ENCODE measurements at places on chromosomes 2 and 18.

DNA sequence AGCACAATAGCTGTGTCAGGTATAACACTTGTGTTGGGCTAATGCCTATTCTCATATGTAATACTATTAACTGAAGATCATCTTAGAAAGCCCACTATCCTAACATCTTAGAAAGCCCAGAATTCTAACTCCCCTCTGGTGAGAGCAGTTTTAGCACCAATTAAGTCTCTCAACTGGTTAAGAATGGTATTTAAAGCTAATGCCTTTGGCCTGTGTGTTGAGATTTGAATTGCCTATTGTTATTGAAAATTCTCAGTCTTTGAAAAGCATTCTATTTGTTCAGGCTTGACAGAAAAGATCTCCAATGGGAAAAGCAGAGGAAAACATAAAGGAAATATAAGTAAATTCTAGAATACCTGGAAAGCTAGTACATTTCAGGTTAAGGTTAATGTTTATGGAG lies 352.5 kb downstream of the ARHGAP15 start:
- no peak for DNase-seq

DNA sequence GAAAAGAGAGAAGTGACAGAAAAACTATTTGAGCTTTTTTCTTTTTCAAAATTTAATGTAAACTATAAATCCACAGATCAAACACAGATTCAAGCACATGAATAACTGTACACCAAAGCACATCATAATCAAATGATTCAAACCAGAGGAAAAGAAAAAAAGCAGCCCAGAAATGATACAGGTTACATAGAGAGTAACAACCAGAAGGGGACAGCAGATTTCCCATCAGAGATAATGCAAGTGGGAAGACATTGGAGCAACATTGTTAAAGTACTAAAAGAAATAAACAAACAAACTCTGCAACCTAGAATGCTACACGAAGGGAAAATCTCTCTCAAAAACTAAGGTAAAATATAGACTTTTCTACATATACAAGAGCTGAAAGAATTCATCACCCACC lies 34.5 kb downstream of the CMPK2 start:
- DNase-seq = no peak

DNA sequence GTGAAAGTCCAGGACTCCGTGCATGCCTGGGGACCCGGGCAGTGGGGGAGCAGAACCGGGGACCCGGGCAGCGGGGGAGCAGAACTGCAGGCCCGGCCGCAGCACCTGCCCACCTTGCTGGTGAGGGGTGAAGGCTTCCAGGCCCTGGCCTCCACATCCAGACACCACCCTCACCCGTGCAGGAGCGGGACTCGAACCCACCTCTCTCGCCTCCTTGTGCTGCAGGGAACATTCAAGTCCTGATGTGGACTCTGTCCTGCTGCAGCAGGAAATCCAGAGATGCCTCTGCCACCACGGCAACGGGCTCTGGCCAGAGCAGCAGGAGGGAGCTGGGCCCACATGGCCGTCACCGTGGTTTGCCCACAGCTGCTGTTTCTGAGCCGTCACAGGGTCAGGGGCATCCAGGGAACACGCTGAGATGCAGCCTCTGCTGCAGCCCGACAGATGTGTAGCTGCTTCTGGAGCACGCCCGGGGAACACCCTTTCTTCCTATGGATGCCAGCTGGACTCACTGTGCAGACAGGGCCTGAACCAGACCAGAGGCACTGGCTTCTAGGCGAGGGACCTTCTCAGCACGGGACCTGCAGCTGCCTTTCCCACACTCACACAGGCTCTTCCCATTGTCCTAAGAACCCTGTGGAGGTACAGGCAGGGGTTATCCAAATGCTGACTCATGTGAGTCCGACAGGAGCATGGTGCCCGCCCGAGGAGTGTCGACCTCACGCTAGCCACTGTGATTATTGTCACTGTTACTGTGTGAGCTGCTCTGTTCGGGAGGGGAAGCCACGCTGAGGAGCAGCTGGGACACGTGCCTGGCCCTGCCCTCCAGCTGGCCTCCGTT lies 89.2 kb upstream of the CTDP1 start:
- DNase-seq = no peak

DNA sequence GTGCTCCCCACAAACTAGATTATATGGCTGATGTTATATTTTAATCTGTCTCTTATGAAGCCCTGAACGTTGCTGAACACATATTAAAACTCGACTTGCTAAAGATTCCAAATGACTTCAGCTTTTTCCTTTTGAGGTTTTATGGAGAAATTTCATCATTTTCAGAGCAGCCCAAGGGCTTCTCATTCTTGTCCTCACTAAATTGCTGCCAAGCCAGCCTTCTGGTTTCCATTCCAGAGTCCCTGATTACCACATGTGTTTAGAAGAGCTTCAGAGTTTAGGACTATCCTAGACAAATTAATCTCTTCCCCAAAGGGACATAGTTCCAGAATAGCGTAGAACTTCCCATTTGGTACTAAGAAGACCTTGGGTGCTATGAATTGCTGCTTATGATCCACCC lies 77.8 kb upstream of the CCDC195 start:
- no peak for DNase-seq

DNA sequence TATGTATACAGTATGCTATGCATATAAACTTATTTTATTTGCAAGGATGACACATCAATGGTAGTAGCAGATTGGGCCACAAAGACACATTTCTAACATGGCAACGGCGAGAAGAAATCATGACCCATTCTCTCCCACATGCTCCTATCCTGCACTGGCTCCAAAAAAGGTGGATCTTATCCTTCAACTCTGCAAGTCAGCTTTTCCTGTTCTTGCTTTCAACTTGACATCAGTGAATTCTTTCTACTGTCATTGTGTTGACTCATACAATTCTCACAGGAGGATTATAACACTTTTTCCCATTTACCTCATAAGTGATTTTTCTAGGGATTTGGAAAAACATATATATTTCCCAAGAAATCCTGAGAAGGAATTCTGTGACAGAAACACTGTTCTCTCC lies 53.1 kb downstream of the ACVR1 start:
- DNase-seq = no peak

DNA sequence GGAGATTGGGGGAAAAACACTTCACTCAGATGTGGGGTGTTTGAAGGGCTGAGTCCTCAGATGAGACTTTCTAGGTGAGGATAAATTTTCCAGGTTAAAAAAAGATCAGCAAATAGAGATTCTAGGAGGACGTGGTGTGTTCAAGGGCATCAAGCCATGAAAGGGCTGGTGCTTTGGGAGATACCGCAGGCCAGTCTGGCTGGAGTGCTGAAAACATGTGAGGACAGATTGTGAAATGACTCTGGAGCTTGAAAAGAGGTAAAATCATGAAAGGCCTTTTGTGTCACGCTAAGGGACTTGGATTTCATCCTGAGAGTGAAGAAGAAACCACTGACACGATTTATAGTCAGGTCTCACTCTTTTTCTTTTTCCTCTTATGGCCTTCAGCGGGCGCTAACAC lies 320.5 kb downstream of the DPP10 start:
- DNase-seq = no peak

DNA sequence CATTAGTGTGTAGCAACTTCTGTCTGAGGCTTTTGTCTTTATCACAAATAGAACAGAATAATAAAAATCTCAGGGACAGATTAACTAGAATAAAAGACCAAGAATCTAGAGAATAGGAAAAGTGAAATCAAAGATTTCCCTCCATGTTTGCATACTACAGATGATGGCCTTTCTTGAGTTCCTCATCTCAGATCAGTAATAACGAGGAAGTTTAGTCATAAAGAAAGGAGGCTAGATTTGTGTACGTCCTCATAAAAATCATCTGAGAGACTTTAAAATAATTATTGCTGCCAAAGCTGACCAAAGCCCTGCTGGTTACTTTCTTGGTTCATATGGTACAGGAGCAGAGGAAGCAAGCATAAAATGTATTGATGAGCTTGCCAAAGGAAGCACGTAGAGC lies 117.3 kb downstream of the MIB1 start:
- no peak for DNase-seq

DNA sequence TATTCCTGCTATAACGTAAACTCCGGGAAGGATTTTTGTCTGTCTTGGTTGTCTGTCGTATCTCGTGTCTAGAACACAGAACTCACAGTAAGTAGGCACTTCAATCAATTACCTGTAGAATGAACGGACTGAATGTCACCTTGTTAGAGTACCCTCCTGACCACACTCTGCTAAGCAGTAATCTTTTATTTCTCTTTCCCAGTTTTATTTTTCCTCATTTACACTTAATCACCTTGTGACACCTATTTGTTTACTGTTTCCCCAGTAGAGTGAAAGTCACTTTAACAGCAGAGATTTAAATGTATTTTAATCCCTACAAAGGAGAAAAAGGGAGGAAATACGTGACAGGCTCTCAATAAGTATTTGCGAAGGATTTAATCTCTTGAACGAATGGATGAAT lies 514 bp upstream of the EPB41L5 start:
- peak; percentile 28 for DNase-seq

- no peak for DNase-seq
Observed at GRCh38 chr2:65177751-65178442, 48.0 kb upstream of the RAB1A start.

GRCh38 chr2:86623043-86623493 lies 597 bp downstream of the RNF103 start:
- DNase-seq = no peak

DNA sequence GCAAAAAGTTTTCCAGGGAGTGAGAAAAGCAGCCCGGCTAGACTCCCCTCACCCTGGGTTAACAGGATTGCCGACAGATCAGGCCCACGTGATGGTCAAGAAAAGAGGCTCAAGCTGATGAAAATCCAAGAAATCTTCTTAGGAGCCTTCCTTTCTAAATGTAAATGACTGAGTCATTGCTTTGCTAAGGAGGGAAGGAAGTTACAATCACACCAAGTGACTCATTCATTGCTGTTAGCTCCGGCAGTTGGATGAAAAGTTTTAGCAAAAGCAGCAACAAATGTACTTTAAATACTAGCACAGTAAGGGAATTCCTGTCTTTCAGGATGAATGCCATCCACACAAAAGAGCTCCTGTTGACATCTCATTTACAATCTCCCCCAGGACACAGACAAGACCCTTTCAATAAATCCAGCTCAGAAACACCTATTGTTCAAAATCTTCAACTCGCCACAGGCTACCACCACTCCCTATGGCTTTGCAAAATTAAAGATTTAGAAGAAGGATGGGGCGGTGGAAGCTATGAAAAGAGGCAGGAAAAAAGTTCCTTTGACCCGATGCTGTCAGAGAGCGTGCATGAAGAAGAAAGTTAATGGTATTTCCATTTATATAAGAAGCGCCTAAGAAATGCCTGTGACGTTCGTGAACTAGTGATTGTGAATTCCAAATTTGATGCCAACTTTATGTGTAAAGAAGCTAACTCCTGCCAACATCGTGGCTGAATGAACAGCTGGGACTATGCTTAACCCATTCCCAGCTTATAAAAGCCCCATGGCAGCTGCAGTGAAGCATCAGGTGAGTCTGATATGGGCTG lies 153.7 kb downstream of the TGIF1 start:
- peak; percentile 92 for DNase-seq

DNA sequence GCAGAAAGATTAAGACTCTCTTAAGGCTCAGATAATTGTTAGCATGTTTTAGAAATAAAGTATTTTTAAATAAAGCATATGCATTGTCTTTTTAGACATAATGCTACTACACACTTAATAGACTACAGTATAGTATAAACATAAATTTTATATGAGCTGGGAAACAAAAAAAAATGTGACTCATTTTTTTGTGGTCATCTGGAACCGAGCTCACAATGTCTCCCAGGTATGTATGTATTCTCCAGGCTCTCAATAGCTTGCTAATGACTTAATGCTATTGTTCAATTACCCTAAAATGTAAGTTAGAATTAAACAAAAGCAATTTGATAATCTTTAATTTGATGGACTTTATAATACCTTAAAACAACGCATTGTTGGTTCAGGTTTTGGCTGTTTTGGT lies 167.2 kb downstream of the NUP35 start:
- DNase-seq = no peak

GRCh38 chr2:15760232-15760910 lies 168.7 kb downstream of the DDX1 start:
- DNase-seq = no peak

DNA sequence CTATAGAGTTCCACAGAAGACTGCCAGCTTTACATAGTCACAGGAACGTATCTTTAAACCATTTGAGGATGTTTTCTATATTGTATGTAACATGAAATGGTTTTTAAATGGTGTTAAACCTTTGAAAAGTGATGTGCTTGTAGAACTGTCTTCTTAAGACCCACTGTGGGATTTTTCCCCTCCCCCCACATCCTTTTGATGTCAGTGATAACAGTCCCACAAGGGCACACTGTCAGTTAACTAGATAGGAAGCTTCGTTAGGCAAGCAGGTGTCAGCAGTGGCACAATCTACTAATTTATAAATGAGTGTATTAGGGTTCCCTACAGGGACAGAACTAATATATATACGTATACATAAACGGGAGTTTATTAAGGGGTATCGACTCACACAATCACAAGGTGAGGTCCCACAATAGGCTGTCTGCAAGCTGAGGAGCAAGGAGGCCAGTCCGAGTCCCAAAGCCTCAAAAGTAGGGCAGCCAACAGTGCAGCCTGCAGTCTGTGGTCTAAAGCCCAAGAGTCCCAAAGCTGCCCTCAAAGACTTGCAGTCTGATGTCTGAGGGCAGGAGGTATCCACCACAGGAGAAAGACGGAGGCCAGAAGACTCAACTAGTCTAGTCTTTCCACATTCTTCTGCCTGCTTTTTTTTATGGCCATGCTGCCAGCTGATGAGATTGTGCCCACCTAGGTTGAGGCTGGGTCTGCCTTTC lies 23.8 kb upstream of the HNRNPLL start:
- no peak for DNase-seq

DNA sequence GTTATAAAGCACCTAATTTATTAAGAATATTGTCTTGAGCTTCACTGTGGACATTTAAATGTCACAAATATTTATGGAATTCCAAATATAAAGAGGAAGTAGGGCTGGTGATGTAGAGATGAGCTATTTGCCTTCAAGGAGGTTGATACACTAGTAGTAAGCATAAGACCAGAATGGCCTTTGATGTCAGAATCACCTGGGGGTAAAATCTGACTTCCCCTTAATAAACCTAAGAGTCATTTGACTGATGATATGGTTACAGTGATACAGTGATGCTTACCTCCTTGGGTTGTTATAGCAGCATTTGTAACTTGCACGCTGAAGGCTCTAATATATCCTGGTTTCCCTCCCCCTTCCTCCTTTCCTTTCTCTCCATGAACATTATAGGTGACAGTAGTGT lies 143.7 kb downstream of the CERS6 start:
- no peak for DNase-seq

- DNase-seq = no peak
Observed at GRCh38 chr2:202109139-202109736, 36.2 kb downstream of the KIAA2012 start.

- DNase-seq = no peak
Observed at GRCh38 chr2:18209934-18210639, 331.6 kb downstream of the KCNS3 start.
